DMS79 treated with DMSO at 0.1 percent for 48 hours (cell line): ENCODE measurements at places on chromosomes 2 and 18.

GRCh38 chr2:64989126-64989981 is at the start of gene SLC1A4:
Gene SLC1A4, plus strand, starts transcription at chr2:64989399. Its CDS starts 245 bp downstream, at chr2:64989644.
- DNase-seq: peak; percentile 89

- peak; percentile 44 for DNase-seq
Observed at GRCh38 chr2:161161074-161161706, 962 bp downstream of the TANK start.

DNA sequence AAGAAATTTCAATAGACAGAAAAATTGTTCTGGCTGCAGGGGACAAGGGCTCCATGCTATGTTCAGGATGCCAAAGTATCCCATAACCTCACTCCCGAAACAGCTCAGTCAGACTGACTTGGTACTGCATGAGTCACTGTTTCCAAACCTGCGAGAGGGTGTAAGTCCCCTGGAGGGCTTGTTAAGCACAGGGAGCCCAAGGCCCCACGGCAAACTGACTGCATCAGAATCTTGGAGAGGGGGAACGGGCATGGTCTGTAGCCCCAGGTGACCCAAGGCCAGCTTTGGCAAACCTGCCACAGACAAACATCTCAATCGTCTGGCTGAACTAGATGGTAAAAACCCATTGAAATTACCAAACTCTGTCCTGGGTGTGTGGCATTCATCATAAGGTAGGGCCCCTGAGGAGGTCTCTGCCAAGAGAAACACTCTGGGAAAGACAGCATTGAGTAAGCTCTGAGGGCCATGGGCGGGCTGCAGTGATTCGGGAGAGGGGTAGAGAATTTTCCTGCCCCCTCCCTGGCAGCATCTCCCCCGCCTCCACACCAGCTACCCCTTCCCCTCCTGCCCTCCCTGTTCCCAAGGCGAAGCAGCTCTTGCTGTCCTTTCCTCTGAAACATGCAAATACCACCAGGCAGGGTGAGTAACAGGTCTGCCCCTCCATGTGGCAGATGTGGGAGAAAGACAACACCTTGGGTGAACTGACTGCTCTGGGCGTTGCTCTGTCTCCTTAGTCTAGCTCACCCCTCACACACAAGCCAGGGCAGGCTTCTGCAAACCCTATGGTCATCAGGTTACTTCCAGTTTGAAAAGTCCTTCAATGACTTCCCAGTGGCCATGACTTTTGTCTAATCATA is 274.7 kb upstream of the SIX2 start:
- no peak for DNase-seq

GRCh38 chr2:240795454-240795853 is 24.6 kb downstream of the KIF1A start:
- DNase-seq: no peak

- DNase-seq: no peak
Observed at GRCh38 chr2:240646176-240646899, 21.1 kb downstream of the GPR35 start.

- DNase-seq: no peak
Observed at GRCh38 chr2:210527286-210527685, 29.1 kb upstream of the CPS1 start.

- DNase-seq: no peak
Observed at GRCh38 chr2:183001948-183002347, 36.3 kb downstream of the NCKAP1 start.

DNA sequence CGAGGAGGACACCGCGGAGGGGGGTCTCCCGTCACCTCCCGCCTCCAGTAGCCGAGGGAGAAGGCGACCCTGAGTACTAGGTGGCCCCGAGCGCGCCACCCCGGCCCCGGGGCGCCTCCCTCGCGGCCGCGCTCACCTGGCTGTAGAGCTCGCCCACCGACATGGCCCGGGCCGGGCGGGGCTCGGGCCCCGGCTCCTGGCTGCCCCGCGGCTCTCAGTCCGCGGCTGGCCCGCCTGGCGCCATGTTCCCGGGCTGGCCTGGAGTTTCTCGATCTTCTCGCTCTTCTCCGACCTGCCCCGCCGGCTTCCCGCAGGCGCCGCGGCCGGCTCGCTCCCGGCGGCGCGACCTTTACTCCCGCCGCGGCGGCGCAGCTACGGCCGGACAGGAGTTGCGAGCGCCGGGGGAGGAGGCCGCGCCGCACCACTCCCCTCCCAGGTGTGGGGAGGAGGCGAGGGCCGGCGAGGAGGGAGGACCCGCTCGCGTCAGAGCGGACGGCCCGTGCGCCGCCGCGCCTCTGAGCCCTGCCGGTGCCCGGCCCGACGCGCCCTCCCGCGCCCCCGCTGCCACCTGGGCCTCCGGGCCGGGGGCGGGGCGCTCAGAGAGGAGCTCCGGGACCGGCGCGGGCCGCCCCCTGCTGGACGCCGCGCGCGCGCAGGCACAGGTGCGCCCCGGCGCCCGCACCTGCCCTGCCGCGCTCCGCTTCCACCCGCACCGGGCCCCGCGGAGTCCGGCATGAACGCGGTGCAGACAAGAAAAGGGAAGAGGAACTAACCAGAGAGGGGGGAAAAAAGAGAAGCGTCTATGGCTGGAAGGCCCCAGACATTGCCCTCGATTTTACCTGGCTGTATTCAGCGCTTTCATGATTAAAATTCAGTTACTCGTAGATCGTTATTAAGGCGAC is at the start of gene MYO5B:
Gene MYO5B (minus strand): TSS at position 517 of the 902 bp plus-strand sequence. CDS start 354 bp downstream, at position 163.
- peak; percentile 71 for DNase-seq

GRCh38 chr18:46856973-46857372 is 60.3 kb downstream of the PIAS2 start:
- DNase-seq: no peak

DNA sequence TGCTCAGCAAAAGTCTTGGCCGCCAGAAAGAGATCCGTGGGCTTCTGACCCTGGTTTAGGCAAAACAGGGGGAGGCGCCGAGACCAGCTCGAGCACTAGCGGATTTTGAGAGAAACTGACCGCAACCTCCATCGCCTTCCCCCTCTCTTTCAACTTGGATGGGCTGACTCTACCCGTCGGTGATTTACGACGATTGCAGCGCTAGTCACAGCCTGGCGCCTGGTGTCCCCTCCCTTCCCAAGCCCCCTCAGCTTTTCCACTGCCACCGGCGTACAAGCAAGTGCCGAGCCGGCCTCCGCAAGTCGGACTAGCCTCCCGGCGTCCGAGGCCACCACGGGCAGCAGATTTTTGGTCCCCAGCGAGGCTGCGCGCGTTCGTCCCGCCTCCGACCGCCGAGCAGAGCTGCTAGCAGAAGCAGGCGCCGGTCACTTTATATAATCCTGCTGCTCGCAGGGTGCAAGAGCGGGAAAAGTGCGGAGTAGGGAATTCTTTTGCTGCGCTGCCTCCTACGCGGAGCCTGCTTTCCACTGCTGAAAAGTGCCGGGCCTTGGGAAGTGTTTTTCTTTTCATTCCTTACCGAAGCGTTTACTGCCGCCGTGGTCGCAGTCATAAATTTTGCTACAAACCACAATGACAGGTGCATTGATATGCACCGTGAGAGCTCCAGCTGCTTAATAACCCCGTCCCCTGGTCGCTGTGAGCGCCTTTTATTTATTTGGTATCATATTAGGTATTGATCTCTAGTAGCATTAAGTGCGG is 7.7 kb downstream of the HOXD3 start:
- DNase-seq: no peak

GRCh38 chr18:3554091-3554601 is 104.2 kb downstream of the TGIF1 start:
- peak; percentile 31 for DNase-seq

- DNase-seq: no peak
Observed at GRCh38 chr2:227117027-227117426, 47.0 kb downstream of the COL4A4 start.

GRCh38 chr18:22570492-22570891 is 152.8 kb upstream of the CTAGE1 start:
- no peak for DNase-seq

- DNase-seq: no peak
Observed at GRCh38 chr2:223315813-223316212, 263.8 kb downstream of the KCNE4 start.

GRCh38 chr2:224658780-224659405 is 57.3 kb downstream of the CCDC195 start:
- DNase-seq: no peak

GRCh38 chr2:85163675-85164074 is 30.5 kb downstream of the TCF7L1 start:
- no peak for DNase-seq

- DNase-seq: no peak
Observed at GRCh38 chr2:128501700-128502099, 183.0 kb upstream of the HS6ST1 start.

DNA sequence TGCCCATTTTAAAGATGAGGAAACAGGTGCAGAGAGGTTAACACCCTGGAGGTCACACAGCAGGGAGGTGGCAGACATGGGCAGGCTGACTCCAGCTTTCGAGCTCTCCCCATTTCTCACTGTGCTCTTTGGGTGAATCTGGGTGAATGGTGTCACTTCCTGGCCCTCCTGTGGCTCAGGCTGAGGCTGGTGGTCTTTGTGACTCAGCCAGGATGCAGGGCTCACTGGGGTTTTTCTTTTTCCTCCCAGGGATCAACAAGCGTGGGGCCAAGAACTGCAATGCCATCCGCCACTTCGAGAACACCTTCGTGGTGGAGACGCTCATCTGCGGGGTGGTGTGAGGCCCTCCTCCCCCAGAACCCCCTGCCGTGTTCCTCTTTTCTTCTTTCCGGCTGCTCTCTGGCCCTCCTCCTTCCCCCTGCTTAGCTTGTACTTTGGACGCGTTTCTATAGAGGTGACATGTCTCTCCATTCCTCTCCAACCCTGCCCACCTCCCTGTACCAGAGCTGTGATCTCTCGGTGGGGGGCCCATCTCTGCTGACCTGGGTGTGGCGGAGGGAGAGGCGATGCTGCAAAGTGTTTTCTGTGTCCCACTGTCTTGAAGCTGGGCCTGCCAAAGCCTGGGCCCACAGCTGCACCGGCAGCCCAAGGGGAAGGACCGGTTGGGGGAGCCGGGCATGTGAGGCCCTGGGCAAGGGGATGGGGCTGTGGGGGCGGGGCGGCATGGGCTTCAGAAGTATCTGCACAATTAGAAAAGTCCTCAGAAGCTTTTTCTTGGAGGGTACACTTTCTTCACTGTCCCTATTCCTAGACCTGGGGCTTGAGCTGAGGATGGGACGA is 13.2 kb downstream of the ITM2C start:
- no peak for DNase-seq

DNA sequence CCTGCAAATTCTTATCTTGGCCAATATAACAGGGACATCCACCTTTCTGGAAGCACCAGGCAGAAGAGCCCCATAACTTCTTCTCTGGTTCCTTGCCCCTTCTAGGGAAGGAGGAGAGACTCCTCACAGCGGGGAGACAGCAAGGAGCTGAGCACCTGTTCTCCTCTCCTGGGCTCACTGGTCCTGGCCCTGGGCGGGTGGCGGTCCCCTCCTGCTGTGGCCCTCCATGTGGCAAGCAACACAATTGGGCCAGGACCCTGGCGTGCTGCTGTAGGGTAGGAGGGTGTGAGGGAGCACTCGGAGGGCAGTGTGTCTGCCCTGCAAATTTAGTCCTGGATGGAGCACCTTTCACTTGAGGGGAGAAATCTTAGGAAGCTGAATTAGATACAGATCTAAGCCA is 6.9 kb downstream of the IL37 start:
- no peak for DNase-seq

DNA sequence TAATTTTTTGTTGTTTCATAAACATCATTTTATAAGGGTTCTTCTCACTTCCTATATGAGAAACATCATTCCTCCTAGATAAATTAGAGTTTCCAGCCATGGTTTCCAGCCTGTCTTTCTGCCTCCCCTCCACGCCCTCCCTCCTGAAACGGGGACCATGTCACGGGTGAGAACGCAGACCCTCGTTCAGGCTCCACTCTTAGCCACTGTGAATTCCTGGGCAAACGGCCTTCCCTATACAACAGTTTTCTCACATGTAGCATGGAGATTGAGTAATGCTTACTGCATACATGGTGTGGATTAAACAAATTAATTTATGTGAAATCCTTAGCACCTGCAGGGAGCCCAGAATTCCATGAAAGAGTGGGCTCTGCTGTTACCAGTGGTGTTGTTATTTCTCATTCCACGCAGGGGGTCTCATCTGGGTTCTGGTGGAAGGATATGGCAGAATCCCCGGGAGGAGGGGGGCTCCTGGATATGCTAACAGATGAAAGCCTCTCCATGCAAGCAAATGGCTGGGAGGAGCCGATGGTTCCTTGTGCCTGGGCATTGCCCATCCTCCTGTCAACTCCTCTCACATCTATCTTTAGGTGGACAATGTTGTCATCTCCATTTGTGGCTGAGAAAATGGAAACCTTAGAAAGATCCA is 54.0 kb upstream of the TWIST2 start:
- DNase-seq: no peak

GRCh38 chr2:110748489-110748867 is 16.1 kb downstream of the ACOXL start:
- peak; percentile 79 for DNase-seq

DNA sequence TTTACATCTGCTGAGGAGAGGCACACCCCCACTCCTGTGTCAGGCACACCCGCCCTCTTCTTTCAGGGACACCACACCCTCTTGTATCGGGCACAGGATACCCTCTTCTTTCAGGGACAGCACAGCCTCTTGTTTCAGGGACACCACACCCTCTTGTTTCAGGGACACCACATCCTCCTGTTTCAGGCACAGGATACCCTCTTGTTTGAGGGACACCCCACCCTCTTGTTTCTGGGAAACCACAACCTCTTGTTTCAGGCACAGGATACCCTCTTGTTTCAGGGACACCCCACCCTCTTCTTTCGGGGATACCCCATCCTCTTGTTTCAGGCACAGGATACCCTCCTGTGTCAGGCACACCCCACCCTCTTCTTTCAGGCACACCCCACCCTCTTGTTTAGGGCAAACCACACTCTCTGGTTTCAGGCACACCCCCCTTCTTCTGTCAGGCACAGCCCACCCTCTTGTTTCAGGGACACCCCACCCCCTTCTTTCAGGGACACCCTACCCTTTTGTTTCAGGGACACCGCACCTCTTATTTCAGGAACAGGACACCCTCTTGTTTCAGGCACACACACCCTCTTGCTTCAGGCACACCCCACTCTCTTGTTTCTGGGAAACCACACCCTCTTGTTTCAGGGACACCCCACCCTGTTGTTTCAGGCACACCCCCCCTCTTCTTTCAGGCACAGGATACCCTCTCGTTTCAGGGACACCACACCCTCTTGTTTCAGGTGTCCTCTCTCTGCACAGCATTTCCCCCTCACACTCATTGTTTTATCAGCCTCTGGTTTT is 96.2 kb downstream of the TPO start:
- peak; percentile 52 for DNase-seq

DNA sequence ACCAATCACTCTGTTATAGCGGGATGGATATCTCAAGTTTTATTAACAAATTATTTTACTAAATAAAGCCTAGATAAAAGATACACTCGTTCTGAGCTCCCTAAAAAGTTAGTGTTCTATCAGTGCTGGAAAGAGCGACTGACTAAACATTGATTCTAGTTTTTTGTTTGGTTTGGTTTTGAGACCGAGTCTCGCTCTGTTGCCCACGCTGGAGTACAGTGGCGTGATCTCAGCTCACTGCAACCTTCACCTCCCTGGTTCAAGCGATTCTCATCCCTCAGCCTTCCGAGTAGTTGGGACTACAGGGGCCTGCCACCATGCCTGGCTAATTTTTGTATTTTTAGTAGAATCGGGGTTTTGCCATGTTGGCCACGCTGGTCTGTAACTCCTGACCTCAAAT is 73.8 kb upstream of the CDCA7 start:
- DNase-seq: no peak
